SJSA1 (cell line): ENCODE measurements at places on chromosomes 16 and 17. TPM values are rescaled to one million over a fixed set of nuclear protein-coding genes. Genes with fewer than 3 reads are reported as not detected.
A peak's percentile ranks its signal among the peaks of the same experiment; 100 is the strongest.

SLC6A4 gene
- total RNA-seq, result not detected in 2 replicates

MMP25 gene
- total RNA-seq, result 0.55 TPM in 1 of 2 replicates, not detected in the other

GUCY2D gene
- not detected in 2 replicates for total RNA-seq

CSH2 gene
- not detected in 2 replicates for total RNA-seq

KRTAP9-2 gene
- total RNA-seq, result not detected in 2 replicates

CDH3 gene
- total RNA-seq, result 0.34 and 4.9 TPM in 2 replicates

PLD2 gene
- 7.6 and 16.8 TPM in 2 replicates for total RNA-seq

IKZF3 gene
- under 0.01 TPM in 1 of 2 replicates, not detected in the other for total RNA-seq

DNA sequence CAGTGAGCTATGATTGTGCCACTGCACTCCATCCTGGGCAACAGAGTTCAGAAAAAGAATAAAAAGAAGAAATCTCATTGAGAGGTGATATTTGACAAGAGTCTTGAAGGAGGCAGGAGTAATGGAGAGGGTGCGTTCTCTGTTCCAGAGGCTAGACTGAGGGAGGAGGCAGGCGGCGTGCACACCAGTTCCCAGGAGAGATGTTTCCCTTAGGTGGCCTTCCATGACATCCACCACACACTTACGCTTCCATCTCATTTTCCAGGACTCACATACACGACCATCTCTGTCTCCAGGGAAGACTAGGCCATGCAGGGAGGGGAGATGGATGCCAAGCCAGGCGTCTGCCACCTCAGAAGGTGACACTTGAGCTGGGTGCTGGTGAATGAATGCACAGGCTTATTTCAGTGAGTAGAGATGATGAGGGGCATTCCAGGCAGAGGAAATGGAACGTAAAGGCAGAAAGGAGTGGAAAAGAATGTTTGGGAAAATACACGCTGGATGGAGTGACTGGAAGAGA, 25.3 kb upstream of the N4BP1 start:
- no peaks in the 10 kb centered on the region for H3K36me3 ChIP-seq
- no peak overlapping the region for H3K4me3 ChIP-seq
- DNase-seq, result no peak
- no peaks in the 10 kb centered on the region; the same call in 1 of the 2 replicates for H3K4me1 ChIP-seq
- H3K27me3 ChIP-seq, result no peaks in the 10 kb centered on the region
- no peak overlapping the region for H3K27ac ChIP-seq

GRCh38 chr17:79911430-79912399, 72.5 kb upstream of the CBX4 start:
- H3K4me1 ChIP-seq, result peaks cover 27% of the 10 kb centered on the region
- DNase-seq, result no peak
- H3K27ac ChIP-seq, result no peak overlapping the region
- H3K36me3 ChIP-seq, result no peaks in the 10 kb centered on the region
- H3K4me3 ChIP-seq, result no peak overlapping the region

DNA sequence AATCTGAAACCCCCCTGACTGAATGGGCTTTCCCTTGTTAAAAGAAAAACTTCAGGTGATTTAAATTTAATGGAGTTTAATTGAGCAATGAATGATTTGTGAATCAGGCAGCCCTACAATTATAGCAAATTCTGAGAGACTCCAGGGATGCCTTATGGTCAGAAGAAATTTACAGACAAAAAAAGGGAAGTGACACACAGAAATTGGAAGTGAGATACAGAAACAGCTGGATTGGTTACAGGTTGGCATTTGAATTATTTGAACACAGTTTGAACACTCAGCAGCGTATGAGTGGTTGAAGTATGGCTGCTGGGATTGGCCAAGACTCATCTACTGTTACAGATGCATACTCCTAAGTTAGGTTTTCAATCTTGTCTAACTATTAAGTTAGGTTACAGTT, 19.0 kb upstream of the CPHXL start:
- H3K36me3 ChIP-seq, result no peaks in the 10 kb centered on the region
- H3K4me3 ChIP-seq, result no peak overlapping the region
- no peak overlapping the region for H3K27ac ChIP-seq
- H3K4me1 ChIP-seq, result no peaks in the 10 kb centered on the region

DNA sequence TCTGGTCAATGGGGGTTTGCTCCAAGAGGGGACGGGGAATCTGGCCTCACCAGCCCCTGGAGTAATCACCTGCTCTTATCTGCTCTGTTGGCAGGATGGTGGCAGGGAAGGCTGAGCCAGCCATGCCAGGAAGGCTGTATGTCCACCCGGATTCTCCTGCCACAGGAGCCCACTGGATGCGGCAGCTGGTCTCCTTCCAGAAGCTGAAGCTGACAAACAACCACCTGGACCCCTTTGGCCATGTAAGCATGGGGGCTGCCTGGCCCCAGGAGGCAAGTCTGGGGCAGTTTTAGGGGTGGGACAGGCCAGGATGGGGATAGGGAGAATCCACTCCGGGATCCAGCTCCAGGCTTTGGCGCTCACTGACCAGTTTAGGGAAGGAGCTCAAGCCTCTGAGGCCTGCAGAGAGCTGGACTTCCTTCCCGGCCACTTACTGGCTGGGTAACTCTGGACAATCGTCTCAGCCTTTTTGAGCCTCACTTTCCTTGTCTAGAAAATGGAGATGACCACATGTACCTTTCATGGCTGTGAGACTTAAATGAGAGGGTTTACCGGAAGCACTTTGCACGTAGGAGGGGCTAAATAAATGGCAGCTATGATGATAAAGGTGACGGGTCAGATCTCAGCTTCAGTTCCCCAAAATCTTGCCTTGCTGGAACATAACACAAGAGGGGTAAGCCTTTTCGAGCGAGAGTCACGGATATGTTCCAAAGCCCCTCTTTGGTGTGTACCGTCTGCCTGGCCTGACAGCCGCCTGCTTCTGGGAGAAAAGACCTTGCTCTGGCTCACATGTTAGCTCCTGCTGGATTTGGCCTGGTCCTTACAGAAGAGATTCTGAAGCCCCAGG, 15.4 kb downstream of the TBX4 start:
- H3K27ac ChIP-seq, result no peak overlapping the region
- H3K27me3 ChIP-seq, result no peaks in the 10 kb centered on the region
- no peaks in the 10 kb centered on the region for H3K36me3 ChIP-seq
- DNase-seq, result no peak

GRCh38 chr17:40864661-40865390, 2.2 kb downstream of the KRT12 start:
- no peak overlapping the region for H3K27ac ChIP-seq
- no peaks in the 10 kb centered on the region; the same call in 1 of the 2 replicates for H3K27me3 ChIP-seq

DNA sequence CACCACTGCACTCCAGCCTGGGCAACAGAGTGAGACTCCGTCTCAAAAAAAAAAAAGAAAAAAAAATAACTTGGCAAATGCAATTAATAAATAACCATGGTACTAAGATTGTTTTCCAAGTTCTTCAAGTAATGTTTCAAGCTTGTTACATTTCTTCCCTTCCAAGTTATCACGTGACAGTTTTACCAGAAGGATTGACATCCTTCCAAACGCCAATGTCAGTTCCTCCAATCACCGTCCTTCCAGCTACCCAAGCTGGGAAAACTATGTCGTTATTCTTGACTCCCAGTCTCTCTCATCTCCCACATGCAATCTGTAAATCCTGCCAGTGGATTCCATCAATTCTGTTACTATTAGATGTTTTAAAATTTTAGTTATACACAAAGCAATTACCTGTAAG, 3.9 kb upstream of the PHAF1 start:
- H3K4me1 ChIP-seq, result peaks cover 13% of the 10 kb centered on the region
- no peaks in the 10 kb centered on the region for H3K27me3 ChIP-seq
- no peak for DNase-seq
- no peak overlapping the region for H3K27ac ChIP-seq
- peaks cover 8% of the 10 kb centered on the region for H3K36me3 ChIP-seq
- H3K4me3 ChIP-seq, result no peak overlapping the region

DNA sequence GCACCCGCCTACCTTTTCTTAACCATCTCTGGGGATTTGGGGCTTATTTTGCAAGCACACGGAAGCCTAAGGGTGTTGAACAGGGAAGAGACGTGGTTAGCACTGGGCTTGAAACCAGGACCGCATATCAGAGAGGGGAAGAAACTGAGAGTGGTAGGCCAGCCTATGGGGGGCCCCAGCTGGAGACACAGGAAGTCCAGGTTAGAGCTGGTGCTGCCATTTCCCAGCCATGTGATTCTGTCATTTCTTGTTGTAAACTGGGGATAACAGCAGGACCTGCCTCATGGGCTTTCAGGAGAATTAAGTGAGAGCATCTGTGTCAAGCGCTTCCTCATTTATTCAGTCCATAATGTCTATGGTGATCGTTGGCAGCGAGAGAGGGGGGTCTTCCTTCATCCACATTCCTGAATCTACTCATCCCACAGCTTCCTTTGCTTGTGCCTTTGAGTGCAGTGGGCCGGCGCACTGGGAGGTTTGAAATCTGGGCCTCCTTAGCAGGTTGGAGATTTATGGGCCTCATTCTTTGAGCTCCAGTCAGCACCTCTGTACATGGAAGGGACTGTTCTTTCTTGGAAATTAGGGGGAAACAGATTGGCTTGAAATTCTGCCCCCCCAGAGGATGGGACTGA, 20.1 kb downstream of the NKD1 start:
- H3K4me1 ChIP-seq, result no peaks in the 10 kb centered on the region
- H3K27ac ChIP-seq, result no peak overlapping the region
- no peak for DNase-seq

GRCh38 chr17:7745748-7746470, 28.4 kb downstream of the DNAH2 start:
- H3K4me1 ChIP-seq, result peaks cover 37% of the 10 kb centered on the region
- H3K27me3 ChIP-seq, result no peaks in the 10 kb centered on the region
- peak overlapping the region; percentile 33; the same call in 1 of the 2 replicates for H3K27ac ChIP-seq
- peak; percentile 88 for DNase-seq
- H3K4me3 ChIP-seq, result no peak overlapping the region
- no peaks in the 10 kb centered on the region for H3K36me3 ChIP-seq

DNA sequence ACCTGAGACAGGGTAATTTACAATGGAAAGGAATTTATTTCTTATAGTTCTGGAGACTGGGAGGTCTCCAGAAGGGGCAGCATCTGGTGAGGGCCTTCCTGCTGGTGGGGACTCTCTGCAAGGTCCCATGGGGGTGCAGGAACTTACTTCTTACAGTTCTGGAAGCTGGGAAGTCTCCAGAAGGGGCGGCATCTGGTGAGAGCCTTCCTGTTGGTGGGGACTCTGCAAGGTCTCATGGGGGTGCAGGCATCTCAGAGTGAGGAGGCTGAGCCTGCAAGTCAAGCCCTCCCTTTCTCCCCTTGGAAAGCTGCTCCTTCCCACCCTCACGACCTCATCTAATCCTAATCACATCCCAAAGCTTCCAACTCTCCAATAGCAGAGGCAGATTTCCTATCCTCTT, 157.4 kb downstream of the FOXL1 start:
- no peak overlapping the region for H3K27ac ChIP-seq
- no peaks in the 10 kb centered on the region for H3K27me3 ChIP-seq
- no peak overlapping the region for H3K4me3 ChIP-seq
- no peaks in the 10 kb centered on the region for H3K36me3 ChIP-seq
- peaks cover 13% of the 10 kb centered on the region for H3K4me1 ChIP-seq

- no peak overlapping the region for H3K27ac ChIP-seq
- peaks cover 31% of the 10 kb centered on the region for H3K27me3 ChIP-seq
- no peak for DNase-seq
- H3K36me3 ChIP-seq, result no peaks in the 10 kb centered on the region
- H3K4me3 ChIP-seq, result no peak overlapping the region
These were observed 40.0 kb downstream of the GRB7 start for GRCh38 chr17:39777534-39778365.

- H3K27me3 ChIP-seq, result no peaks in the 10 kb centered on the region
- H3K4me1 ChIP-seq, result no peaks in the 10 kb centered on the region
- H3K27ac ChIP-seq, result no peak overlapping the region
- H3K36me3 ChIP-seq, result no peaks in the 10 kb centered on the region
These were observed 162.5 kb upstream of the CNTNAP4 start for GRCh38 chr16:76114681-76115080.

DNA sequence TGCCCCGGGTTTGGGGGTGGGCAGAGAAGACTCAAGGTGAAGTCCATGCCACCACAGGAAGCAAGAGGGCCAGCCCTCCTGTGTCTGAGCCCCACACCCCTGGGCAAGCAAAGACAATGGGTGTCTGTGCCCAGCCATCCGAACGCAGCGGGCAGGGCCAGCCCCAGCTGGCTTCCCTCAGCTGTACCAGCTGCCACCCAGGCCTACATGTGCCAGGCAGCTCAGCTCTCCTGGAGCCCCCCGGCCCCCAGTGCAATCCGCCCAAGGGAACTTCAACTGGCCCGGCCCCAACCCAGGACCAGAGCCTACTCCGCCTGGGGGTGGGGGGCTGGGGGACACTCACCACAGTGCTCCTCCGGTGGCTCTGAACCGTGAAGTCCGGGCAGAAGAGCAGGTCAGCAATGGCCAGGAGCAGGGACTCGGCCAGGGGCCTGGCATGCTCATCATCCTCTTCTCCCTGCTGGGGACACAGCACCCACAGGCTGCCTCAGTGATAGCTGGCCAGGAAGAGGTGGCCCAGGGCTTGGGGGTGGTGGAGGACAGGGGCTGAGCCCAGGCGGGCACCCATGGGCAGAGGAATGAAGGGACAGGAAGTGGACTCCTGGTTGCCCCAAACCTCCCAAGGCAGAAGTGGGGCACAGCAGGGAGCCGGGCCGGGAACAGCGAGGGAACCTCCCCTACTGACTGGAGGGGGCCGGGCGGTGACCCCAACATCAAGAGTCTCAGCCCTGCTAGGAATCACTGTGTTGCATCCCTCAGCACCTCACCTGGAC, 9.8 kb downstream of the HID1 start:
- no peak overlapping the region for H3K4me3 ChIP-seq
- H3K36me3 ChIP-seq, result no peaks in the 10 kb centered on the region
- peaks cover under 1% of the 10 kb centered on the region; the same call in 1 of the 2 replicates for H3K27me3 ChIP-seq
- H3K4me1 ChIP-seq, result no peaks in the 10 kb centered on the region

- no peak for DNase-seq
- no peak overlapping the region for H3K4me3 ChIP-seq
- no peaks in the 10 kb centered on the region for H3K36me3 ChIP-seq
- H3K27ac ChIP-seq, result no peak overlapping the region
- H3K27me3 ChIP-seq, result no peaks in the 10 kb centered on the region
These were observed 9.8 kb downstream of the UNC13D start for GRCh38 chr17:75834279-75834920.

- no peaks in the 10 kb centered on the region for H3K27me3 ChIP-seq
- H3K36me3 ChIP-seq, result no peaks in the 10 kb centered on the region
- no peaks in the 10 kb centered on the region for H3K4me1 ChIP-seq
- no peak for DNase-seq
- no peak overlapping the region for H3K4me3 ChIP-seq
These were observed 605.0 kb downstream of the WWOX start for GRCh38 chr16:78704416-78704815.

DNA sequence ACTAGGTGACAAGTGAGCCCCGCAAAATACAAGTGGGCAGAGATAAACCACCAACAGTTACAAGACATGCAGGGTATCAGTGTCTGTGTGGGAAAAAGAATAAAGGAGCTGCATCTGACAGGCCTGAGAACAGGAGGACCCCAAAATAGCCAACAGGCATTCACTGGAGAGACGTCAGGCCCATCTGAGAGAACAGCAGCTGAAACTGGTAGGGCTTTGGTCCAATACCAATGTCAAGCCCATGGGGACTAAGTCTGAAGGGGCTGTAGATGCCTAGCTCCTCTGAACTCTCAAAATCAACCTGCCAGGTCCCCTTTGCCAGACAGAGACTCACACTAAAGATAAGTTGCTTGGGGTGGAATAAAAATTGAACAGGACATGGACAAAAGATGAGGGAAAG, 30.5 kb upstream of the TANC2 start:
- no peaks in the 10 kb centered on the region for H3K27me3 ChIP-seq
- no peak overlapping the region for H3K4me3 ChIP-seq
- H3K27ac ChIP-seq, result no peak overlapping the region

- no peak for DNase-seq
- H3K4me3 ChIP-seq, result no peak overlapping the region
These were observed 17.1 kb downstream of the C16orf74 start for GRCh38 chr16:85733839-85734170.
